ENCODE measurements at places on chromosomes 3 and 15.

DNA sequence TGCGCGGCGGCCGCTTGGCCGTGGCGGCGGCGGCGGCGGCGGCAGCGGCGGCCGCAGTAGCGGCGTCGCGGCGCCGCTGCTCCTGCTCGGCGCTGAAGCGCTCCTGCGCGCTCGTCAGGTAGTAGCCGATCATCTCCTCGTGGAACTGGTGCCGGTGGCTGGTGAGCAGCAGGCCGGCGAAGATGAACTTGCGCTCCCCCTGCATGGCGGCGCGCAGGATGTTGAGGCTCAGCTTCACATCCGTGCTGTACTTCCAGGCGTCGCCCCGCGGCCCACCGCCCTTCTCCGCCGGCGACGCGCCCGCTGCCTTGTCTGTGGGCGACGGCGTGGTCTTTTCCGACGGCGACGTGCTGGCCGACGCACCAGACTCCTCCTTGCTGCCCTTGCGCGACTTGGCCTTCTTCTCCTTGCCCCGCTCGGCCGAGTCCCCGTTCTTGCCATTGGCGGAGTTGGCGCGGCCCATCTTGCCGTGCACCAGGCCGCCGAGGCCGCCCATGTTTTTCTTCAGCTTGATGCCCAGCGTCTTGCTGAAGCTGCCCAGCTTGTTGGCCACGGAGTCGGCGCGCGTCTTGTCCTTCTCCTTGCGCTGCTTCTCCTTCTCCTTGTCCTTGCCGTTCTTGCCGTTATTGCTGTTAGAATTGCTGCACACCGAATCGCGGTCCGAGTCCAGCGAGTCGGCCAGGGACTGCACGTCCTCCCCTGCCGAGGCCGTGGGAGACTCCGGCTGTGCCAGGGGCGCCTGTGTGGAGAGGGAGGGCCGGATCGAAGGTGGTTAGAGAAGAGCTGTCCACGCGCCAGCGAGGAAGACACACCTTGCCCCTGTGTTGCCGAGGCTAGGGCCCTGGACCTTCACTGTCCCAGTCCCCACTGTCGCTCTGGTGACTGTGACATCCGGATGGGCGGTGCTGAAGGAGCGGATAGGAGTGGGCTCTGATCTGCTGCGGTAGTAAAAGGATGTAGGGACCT lies 157.6 kb downstream of the KLF13 start:
- DNase-seq = no peak

DNA sequence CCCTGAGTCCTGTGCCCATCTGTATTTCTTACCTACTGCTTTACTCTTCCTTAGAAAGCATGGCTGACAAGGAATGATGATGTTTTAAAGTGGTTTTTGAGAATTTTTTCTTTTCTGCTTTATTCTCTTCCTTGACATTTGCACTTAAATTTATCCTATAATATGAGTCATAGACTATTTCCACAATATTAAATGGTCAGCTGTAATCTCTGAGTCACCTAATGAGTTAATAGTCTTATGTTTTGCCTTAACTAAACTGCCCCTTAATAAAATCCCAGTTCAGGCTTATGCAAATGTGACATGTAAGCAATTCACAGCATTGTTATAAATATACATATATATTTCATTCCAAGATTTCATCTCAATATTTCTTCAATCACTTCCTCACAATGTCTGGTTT lies 23.8 kb downstream of the MEIS2 start:
- DNase-seq = no peak

DNA sequence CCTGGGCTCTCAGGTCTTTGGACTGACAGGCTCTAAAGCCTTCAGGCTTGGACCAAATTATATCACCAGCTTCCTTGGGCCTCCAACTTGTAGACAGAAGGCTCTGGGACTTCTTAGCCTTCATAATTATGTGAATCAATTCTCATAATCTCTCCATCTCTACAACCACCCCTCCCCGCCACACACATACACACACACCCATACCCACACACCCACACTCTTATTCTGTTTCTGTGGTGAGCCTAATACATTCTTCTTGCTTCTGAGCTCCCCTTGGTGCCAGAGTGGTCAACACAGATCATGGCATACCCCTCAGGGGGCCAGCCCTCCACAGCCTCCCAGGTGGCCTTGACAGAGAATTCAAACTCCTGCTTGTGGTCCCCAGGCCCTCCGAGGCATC lies 5.6 kb upstream of the NUP210 start:
- no peak for DNase-seq

DNA sequence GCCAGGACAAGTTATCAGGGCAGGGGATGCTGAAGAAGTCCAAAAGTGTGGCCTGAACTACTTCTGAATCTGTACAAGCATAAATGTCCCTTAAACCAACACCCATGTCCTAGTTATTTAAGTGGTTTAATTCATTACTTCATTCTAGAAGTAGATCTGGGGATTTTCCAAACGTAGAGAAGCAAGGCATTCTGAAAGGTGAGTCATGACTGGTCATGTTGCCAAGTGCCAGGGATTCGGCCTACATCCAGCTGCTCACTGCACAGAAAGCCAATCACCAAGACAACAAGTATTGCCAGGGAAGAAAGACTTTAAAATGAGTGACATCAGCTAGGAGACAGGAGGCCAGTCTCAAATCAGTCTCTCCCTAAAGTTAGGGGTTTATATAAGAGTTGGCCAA lies 396.6 kb downstream of the GABRB3 start:
- no peak for DNase-seq

DNA sequence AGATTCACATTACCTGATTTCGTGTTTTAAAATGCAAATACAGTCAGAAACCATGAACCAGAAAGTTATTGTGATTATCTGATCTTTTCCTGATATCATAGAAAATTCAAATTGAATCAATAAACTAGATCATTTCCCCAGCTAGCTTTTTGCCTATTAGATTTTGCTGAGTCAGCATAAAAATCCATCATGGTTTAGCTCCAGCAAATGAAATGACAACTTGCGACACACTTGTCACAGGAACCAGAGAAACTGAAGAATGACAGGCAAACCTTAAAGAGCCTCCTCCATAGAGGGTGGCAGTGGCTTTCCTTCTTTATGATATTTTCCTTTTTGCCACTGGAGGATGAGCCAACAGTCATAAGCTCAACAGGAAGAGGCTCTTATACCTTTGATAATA lies 30.6 kb upstream of the TMEM108 start:
- DNase-seq = no peak

- no peak for DNase-seq
These were observed 12.5 kb downstream of the TRAT1 start for GRCh38 chr3:108835101-108835500.

GRCh38 chr15:88609344-88610090 lies 11.6 kb upstream of the AEN start:
- DNase-seq = no peak

- no peak for DNase-seq
These were observed 276.6 kb downstream of the RPLP1 start for GRCh38 chr15:69729167-69729748.

GRCh38 chr3:181040030-181040429 lies 50.5 kb upstream of the DNAJC19 start:
- DNase-seq = no peak

- DNase-seq = no peak
These were observed 33.1 kb downstream of the CP start for GRCh38 chr3:149188494-149188893.

GRCh38 chr3:194877291-194878119 lies 191.8 kb downstream of the FAM43A start:
- DNase-seq = no peak

DNA sequence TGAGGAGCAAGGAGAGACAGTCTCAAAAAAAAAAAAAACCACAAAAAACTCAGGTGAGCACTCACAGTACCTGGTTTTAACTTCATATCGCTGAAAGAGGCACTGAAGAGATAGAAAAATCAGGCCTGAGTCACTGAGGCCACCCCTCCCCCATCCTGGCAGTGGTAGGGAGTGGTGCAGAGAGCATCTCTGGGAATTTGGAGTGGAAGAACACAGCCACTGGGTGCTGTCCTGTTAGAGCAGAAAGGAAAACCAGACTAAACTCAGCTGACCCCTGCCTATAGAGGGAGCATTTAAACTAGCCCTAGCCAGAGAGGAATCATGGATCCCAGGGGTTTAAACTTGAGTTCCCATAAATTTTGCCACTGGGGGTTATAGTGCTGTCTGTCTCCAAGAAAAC lies 22.2 kb upstream of the DNAJC13 start:
- no peak for DNase-seq

- DNase-seq = no peak
These were observed 10.6 kb upstream of the DNAAF4 start for GRCh38 chr15:55518641-55519040.

- DNase-seq = no peak
These were observed 145.2 kb downstream of the VGLL3 start for GRCh38 chr3:86845726-86846125.

DNA sequence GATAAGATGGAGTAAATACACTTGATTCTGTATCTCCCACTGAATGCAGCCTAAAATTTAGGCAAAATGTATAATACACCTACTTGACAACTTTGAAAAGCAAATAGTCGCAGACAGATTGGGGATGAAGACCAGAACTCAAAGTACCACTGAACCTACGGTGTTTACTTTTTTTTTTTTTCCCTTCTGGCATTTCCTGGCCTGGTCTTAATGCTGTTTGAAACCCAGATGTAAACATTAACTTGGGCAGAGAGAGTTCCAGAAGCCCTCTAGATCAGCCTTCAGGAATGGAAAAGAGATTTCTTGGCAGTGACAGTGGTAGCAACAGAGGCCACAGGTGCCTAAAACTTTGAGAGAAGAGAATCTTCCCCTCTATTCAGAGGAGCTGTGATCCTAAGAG lies 27.8 kb downstream of the ALPK3 start:
- DNase-seq = no peak

- DNase-seq = no peak
These were observed 105.8 kb downstream of the P3H2 start for GRCh38 chr3:190014940-190015339.

DNA sequence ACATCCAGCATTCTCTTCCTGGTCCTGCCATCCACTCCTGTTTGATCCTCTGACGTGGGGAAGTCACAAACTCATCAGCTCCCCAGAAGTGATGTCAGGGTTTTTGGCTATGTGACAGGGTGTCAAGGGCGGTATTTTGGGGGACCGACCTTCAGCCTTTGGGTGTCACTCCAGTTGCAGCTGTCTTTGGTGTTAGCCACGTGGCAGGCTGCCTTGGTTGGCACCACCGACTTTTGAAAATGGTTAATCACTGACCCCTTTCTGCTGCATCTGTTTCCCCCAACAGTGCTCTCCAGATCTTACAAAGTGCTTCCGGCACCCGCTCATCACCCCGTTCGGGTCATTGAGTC lies 86.6 kb downstream of the TRAK1 start:
- DNase-seq = no peak

DNA sequence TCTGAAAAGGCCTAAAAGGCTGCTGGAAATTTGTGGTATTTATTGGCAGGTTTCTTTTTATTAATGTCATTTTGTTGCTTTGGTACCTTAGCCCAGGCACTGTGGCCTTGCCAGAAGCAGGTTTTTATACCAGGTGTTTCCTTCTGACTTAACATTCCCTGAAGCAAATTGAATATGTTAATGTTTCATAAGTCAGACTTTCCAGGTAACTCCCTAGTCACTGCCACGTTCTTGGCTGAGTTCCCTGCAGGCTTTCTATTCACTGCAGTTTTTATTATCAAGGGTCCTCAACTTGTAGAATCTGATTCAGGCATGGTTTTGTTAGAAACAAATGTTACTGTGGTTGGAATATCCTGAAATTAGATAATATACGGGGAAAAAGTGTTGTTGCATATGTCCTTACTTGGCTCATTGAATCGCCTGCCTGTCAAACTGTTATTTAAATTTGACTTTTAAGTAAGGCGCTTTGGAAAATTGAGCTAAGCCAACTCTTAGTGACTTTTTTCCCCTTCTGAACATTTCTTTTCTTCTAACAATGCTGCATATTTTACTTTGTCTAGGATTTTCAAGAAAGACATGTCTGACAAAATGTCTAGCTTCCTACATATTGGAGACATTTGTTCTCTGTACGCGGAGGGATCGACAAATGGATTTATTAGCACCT lies 22.9 kb downstream of the ITPR1 start:
- DNase-seq = no peak

GRCh38 chr3:124033360-124034015 lies 41.6 kb upstream of the ROPN1 start:
- DNase-seq = no peak

GRCh38 chr15:36291501-36291900 lies 287.9 kb upstream of the CDIN1 start:
- no peak for DNase-seq

DNA sequence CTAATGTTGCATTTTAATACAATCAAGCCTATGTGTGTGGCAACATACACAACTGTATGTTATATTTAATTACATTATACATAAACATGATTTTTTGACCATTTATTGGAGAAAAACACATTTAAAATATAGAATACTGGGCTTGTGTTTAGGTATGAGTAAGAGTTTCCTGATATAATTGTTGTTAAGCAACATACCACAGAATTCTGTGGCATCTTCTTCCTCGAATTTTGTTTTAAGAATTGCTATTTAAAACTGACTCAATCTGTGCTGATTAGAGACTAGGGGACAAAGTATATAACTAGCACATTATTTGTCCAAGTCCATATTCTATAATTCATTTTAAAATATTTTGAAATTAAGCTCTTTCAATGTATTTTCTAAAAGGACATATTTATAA lies 376.8 kb upstream of the THBS1 start:
- DNase-seq = no peak

- DNase-seq = no peak
These were observed 306.4 kb upstream of the CNTN3 start for GRCh38 chr3:74920721-74921350.

GRCh38 chr3:150682279-150682678 lies 21.4 kb downstream of the ERICH6 start:
- no peak for DNase-seq

DNA sequence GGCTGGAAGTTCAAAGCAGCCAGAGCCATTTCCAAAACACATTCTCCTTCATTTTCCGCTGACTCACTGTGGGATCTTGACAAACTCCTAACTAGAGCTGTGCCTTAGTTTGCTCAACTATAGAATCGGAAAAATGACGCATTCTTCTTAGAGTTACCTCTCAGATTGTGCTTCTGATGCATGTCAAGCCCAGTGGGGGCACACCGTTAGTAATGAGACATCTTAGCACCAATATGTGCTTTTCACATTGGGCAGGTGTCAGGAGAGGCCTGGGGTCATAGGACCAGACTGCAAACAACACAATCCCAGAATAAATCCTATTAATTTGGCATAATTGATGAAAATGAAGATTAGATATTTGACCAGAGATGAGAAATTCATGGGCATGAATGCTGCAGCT lies 71.3 kb upstream of the UBE3A start:
- DNase-seq = no peak

DNA sequence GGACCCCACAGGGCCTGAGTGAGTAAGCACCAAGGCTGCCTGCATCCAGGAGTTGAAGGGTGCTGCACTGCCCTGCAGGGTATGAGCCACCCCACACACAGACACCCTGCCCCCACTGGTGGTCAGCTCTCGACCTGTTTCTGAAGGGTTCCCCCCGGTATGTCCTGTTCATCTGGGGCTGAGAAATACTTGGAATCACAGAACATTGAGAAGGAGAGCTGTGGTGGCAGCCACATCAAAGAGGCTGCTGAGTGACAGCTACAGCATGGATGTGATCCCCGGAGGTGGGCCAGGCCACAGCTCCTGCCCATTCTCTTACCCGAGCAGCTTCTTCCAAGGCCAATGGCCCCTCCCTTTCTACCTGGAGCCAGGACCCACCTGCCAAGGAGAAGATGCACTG lies 66.4 kb upstream of the PLXNA1 start:
- no peak for DNase-seq

- DNase-seq = no peak
These were observed 334.2 kb downstream of the LRTM1 start for GRCh38 chr3:54593653-54594052.
